ENCODE measurements at places on chromosomes 7 and 10. TPM values are rescaled to one million over a fixed set of nuclear protein-coding genes. Genes with fewer than 3 reads are reported as not detected.

Gene HPSE2
- not detected for polyA plus RNA-seq

GRCh38 chr7:909358-910329 is 33.3 kb downstream of the GET4 start:
- DNase-seq, result peak; percentile 51

Gene CNTNAP2
- polyA plus RNA-seq, result not detected

DNA sequence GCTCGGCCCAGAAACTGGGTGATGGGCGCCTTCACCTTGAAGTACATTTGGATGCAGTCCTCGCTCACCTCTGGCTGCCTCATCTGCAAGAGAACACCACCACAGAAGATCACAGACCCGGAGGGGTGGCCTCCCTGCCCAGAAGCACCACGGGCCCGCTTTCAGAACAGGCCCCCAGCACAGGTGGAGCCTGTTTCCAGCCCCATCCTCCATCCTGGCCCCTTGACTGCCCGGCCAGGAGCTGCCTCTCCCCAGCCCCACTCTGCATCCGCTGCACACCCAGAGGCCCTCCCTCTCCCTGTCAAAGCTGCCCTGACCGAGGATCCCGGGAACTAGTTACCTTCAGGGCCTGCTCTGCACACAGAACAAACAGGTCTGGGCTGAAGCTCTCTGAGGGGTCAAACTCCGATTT is 724 bp downstream of the CFAP46 start:
- no peak for DNase-seq

- peak; percentile 34 for DNase-seq
These were observed 47.0 kb upstream of the ELMO1 start for GRCh38 chr7:37495574-37496184.

- no peak for DNase-seq
These were observed 7.7 kb downstream of the FRG2B start for GRCh38 chr10:133618851-133619250.

DNA sequence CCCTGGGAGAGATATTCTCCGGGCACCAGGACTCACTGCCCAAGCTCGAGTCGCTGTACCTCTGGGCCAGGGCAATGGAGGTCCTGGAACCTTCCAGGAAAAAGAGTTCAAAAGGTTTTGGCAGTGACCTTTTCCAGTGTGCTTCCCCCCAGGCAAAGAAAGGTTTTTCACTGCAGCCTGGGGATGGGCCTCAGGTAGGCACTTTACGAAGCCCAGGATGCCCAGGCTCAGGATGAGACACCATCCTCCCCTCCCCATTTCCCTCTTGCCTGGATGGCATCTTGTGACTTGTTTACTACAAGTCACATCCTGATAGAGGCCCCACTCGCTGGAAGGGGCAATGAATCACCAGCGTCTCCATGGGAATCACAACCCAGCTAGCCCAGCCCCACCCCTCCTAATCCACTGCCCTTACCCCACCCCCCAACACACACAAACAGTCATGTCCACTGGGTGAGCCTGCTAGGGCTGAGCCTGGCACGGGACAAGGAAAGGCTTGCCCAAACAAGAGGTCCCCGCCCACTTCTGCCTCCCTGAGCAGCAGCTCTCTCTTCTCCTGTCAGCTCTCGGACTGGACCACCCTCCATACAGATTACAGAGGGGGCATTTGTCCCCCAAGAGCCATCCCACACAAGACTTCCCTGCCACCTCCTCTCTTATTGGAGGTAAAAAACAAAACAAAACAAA is 93.8 kb upstream of the SMNDC1 start:
- DNase-seq, result no peak

DNA sequence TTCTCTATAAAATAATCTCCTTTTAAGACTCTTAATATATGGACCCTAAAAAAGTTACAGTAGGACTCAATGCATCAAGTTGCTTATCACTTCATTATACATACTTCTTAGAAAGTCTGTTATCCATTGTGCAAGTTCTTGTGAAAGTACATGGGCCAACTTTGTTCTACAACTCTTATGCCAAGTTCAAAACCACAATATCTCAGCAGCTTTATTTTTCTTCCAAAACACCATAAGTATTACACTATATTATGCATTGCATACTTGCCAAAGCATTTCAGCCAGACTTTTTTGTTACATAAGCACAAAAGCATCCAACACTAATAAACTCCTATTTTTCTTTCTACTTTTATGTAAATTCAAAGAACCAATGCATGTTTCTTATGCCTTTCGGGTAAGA is 94.4 kb downstream of the AHR start:
- DNase-seq, result no peak

Gene PDE6C
- not detected for polyA plus RNA-seq

DNA sequence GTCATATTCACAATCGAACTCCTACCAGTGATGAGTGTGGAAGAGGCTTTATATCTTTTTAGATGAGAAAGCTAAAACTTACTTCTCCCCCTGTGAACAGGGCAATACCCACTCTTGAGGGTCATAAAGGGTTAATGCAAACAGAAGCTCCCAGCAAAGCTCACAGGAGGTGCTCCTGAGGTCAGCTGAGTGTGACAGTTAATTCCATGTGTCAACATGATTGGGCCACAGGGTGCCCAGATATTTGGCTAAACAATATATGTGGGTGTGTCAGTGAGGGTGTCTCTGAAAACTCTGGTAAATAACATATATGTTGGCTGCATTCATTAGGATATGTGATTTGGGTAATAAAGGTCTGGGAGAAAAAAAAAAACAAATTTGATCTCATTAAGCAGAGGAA is 86.0 kb downstream of the HIP1 start:
- no peak for DNase-seq
